ENCODE measurements at places on chromosomes 4 and X.

- DNase-seq: no peak
Observed at GRCh38 chr4:153755186-153755585, 4.6 kb downstream of the RNF175 start.

DNA sequence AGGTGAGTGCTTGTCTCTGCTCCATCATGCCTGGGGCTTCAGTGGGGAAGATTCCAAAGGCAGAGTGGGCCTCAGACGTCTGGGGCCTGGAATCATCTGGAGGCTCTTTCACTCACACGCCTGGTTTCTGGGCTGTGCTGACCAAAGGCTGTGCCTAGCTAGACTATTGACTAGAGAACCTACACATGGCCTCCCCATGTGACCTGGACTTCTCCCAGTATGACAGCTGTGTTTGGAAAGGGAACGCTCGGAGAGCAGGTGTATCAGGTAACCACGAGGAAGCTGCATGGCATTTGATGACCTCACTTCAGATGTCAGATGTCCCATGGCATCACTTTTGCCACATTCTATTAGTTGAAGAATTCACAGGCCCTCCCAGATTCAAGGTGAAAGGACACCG lies 51.0 kb downstream of the ADGRL3 start:
- no peak for DNase-seq

GRCh38 chr4:122045533-122045932 lies 93.7 kb upstream of the TRPC3 start:
- DNase-seq: peak; percentile 90

DNA sequence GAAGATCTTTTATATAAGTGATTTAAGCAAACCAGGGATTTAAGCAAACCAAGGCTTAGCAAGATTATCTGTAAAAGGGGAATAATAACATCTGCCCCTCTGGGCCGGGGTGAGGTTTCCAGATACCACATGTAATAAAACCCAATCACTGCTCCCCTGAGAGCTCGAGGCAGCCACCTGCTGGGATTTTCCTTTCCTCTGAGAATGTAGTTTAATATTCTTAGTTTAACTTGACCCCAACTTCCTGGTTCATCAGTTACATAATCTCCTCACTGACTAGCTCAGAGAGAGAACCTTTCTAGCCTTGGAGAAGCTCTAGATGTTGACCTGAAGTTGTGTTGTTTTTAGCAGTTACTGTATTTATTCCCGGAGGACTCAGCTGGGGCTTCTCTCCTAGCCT lies 322.4 kb downstream of the ARHGAP10 start:
- peak; percentile 55 for DNase-seq

DNA sequence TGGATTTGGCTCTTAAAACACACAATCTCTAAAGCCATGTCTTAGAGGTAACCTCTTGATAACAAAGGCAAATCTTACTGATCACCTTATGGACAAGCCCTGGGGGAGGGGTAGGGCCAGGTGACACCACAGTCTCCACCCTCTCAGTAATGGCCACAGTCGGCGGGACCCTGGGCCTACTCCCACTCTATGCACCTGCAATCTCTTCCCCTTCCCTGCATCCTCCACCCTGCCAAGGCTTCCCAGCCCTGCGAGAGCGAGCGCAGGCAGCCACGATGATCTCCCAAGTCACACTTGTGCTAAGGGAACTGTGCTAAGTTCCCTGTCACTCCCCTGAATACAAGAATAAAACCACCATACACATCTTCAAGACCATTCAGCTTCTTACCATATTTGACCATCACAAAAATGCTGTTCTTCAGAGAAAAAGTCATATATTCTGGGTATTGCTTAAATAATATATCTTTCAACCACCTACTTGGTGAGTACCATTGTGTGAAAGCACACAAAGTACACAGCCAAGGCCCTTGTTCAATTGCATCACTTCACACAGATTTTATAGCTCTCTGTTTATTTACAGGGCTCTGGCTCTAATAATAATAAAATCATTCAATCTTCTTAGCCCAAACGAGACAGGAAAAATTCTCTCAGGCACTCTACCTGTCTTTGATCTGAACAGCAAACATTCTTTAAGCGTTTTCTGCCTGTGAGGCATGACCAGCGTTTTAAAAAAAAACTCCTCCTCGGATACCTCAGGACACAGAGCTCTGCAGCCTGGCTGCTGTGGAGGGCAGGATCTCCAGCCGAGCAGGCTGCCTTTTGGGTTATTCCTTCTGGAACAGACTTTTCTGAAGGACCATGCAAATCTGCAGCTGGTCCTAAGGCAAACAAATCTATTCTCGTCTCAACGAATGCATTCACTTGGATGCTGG lies 115.7 kb upstream of the MAP3K15 start:
- DNase-seq: no peak

GRCh38 chr4:174859904-174860303 lies 30.9 kb upstream of the GLRA3 start:
- DNase-seq: no peak

DNA sequence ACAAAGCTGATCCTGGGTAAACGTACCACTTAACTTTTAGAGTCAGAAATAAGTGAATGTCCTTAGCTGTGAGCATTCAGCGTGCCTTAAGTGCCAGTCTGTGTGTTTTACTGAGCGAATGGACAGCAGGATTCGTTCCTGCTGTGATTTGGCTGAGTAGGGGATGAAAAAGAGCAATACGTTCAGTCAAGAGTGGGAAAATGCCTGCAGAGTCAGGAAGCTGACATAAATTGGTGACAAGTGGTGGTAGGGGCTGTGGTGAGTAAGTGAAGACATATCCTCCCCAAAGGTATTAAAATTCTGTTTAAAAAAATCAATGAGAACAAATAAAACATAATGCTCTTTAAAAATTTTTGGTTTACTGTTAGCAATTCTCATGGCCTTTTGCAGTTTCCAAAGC lies 56.6 kb upstream of the TNIP3 start:
- DNase-seq: no peak

DNA sequence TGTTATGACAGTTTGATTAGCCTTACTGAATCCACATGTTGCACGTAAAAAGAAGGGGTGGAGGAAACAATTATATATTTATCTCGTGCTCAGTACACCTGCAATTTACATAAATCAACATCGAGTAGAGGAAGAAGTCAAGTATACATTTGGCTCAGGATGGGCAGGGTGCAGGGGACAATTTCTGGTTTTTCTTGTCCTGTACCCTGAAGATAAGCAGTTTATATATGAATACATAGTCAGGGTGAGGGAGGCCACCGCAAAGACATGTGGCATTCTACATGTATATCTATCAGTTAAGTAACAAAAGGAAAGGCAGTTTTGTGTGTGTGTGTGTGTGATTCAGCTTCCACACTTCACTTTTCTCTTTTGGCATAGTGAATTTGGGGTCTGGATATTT lies 11.1 kb upstream of the EREG start:
- no peak for DNase-seq

- peak; percentile 40 for DNase-seq
Observed at GRCh38 chrX:19658030-19658429, 142.7 kb upstream of the MAP3K15 start.

DNA sequence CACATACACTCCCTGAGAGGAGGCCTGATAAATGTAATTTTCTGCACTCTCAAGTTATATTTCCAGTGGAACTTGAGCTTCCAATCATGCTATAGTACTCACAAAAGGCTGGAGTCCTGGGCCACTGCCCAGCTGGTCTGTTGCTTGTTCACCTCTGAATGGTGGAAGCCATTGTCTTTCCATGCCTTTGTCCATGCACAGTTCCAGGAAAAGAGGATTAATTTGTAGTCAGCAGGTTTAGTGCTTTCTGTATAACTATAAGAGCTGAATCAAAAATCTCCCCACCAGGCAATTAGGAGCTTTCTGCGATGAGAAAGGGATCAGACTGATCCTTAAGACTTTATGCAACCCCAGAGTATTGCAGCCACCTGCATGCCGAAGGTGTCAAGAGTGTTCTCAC lies 195.4 kb upstream of the PGRMC2 start:
- DNase-seq: no peak

DNA sequence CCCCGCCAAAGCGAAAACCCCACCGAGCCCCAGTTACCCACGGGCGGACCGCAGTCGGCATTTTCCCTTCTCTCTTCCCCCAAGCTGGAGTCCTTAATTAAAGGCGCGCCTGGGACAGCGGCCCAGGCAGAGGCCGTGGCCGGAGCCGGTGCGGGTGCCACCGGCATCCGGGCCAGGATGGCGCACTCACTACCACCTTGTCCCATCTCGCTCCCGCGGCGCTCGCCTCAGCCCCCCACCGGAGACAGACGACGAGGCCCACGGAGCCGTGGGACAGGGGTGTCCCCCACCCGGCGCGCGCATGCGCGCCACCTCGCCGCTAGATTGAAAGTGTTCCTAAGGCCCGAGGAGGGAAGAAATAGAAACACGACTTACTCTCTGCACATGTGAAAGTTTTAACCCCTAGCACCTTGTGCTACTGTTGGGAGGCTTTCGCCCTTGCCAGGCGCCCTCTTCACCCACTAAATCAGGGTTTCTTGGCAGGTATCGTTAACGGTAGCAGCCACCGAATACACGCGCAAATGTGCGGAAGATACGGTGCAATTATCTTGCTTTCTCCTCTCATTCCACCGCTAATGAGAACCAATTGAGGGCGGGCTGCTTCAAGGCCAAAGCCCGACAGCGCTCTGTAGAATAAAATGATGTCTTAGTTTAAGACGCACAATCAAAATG lies 64.3 kb upstream of the CCDC160 start:
- DNase-seq: no peak

GRCh38 chr4:2260344-2261109 lies 1.4 kb downstream of the MXD4 start:
- no peak for DNase-seq

- DNase-seq: peak; percentile 97
Observed at GRCh38 chr4:74624351-74625151, 169.8 kb downstream of the BTC start.

DNA sequence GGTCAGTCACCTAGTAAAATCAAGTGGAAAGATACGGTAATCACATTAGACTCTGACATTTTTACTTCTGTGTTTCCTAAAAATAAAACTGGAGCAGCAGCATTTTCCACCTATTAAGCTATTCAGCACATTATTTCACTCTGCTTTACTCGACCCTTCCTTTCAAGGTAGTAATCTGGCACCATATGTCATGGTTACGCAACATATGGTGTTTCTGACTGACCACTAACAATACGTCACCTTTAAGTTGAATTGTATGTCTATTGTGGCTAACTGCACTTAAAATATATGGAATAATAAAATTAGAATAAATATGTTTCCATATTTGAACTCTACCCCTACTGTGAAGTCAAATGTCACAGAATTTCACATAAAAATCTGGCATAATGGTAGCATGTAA lies 168.8 kb downstream of the CDS1 start:
- no peak for DNase-seq

DNA sequence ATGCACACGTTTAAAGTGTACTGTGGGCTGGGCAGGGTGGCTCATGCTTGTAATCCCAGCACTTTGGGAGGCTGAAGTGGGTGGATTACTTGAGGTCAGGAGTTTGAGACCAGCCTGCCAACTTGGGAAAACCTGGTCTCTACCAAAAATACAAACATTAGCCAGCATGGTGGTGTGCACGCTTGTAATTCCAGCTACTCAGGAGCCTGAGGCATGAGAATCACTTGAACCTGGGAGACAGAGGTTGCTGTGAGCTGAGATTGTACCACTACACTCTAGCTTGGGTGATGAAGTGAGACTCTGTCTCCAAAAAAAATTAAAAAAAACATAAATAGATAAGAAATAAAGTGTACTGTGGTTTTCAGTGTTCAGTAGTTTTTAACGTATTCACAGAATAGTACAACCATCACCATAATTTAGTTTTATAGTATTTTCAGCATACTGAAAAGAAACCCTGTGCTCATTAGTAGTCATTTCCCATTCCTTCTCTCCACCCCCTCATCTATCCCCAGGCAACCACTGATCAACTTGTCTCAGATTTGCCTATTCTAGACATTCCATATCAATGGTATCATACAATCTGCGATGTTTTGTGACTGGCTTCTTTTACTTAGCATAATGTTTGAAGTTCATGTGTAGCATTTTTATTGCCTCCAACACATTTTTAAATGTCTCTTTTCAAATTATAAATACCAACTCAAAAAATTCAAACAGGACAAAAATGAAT lies 19.1 kb downstream of the SLAIN2 start:
- peak; percentile 89 for DNase-seq

Data from iris pigment epithelial cell (primary cell).